Thoracic aorta endothelial cell (primary cell): ENCODE measurements at places on chromosomes 13 and 19. TPM values are rescaled to one million over a fixed set of nuclear protein-coding genes. Genes with fewer than 3 reads are reported as not detected.

Gene CCDC70
- total RNA-seq = not detected in 2 replicates

Gene MCF2L
- total RNA-seq = 0.07 TPM in 1 of 2 replicates, not detected in the other

Gene TTC9B
- not detected in 2 replicates for total RNA-seq

Gene FGF14
- under 0.01 TPM in 2 replicates for total RNA-seq

Gene ZNF429
- 1.7 and 4.8 TPM in 2 replicates for total RNA-seq

Gene LILRB2
- not detected in 2 replicates for total RNA-seq

Gene CHST8
- 0.07 TPM in 1 of 2 replicates, not detected in the other for total RNA-seq

Gene MISP3
- total RNA-seq = 0.13 and 0.29 TPM in 2 replicates
